ENCODE measurements at places on chromosomes 3 and 15. TPM values are rescaled to one million over a fixed set of nuclear protein-coding genes. Genes with fewer than 3 reads are reported as not detected.

DNA sequence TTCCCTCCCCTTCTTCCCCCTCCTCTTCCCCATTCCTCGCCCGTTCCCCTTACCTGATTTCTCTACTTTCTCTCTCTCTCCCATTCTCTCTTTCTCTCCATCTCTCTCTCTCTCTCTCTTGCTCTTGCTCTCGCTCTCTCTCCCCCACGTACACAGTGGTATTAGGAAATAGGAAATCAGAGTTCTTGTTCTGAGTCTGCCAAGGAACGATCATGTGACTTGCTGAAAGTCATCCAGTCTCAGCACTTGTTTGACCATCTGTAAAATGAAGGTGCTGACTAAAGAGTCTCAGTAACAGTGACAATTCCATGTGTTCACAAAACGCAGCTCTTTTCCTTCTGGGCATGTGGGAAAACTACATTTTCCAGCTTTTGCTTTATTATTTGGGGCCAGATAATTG is 445.0 kb upstream of the TGFBR2 start:
- DNase-seq = no peak

- DNase-seq = no peak
These were observed 240.0 kb upstream of the CFAP20DC start for GRCh38 chr3:59289831-59290230.

GRCh38 chr15:62821384-62822131 is 221.0 kb upstream of the TPM1 start:
- DNase-seq = no peak

EFHB gene
- polyA plus RNA-seq = not detected

- no peak for DNase-seq
These were observed 93.2 kb downstream of the ATP11B start for GRCh38 chr3:182886497-182886896.

DNA sequence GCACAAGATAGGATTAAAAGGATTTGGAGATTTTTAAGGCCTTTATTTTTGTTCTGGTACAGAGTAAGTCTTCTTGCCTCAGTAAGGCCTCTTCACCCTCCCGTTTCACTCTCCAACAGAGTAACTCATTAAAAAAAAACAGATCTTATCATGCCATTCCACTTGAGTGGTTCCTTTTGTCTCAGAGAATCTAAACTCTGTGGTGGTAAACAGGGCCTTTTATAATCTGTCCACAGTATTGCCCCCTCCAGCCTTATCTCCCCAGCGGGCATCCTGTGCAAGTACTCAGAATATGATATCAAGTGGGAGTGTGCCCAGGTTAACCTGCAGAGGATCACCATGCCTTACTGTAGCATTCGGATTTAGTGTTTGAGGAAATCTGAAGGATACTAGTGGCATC is 20.3 kb upstream of the ATOSA start:
- DNase-seq = no peak

- no peak for DNase-seq
These were observed 14.1 kb downstream of the CCDC33 start for GRCh38 chr15:74250266-74250665.

DNA sequence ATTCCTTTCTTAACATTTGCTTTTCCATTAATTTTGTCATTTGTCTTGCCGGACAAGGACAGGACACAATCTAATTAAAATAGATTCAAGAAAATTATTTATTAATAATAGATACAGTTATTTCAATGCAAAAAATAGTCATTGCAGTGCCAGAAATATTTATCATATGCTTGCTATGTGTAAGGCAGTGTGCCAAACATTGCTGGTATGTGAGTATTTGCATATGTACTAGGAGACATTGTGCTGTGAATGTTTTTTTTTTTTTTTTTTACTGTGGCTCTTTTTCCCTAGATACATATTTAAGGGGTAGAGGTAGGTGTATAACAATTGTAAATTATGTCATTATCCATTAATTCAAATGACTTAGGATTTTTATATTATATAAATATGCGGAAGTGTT is 23.3 kb downstream of the SPRED1 start:
- DNase-seq = no peak

GRCh38 chr3:142296507-142296906 is 71.1 kb upstream of the GK5 start:
- DNase-seq = no peak

- no peak for DNase-seq
These were observed 200.6 kb downstream of the EDEM1 start for GRCh38 chr3:5388091-5388490.

DNA sequence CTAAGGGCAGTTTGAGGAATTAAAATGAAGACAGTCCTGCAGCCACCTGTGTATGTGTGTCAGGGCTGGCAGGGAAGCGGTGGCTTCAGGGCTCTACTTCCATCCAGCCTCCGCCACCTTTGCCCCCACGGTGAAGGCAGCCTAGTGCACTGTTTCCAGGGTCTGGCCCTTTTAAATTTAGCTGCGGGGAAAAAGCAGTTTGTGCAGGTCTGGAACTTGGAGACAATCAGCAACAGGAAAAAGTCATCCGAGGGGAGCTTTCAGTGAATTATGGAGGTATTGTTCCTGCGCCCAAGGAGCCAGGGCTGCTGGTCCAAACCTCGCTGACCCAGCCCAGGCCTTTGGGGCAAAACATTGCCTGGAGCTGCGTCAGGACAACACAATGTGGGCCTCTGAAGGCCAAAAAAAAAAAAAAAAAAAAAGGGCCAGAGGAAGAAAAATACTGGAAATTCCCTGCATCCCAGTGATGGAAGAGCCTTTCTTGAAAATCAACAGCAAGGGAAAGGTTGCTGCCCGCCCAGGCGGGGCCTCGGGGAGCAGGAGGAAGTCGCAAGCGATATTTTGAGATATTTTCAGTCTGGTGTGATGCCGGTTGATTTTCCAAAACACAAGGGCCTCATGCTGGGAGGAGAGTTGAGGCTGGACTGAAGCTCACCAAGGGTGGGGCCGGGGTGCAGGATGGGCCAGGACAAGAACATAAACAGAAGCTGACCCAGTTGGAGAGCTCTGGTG is 25.5 kb upstream of the FGD5 start:
- DNase-seq = peak; percentile 29

DNA sequence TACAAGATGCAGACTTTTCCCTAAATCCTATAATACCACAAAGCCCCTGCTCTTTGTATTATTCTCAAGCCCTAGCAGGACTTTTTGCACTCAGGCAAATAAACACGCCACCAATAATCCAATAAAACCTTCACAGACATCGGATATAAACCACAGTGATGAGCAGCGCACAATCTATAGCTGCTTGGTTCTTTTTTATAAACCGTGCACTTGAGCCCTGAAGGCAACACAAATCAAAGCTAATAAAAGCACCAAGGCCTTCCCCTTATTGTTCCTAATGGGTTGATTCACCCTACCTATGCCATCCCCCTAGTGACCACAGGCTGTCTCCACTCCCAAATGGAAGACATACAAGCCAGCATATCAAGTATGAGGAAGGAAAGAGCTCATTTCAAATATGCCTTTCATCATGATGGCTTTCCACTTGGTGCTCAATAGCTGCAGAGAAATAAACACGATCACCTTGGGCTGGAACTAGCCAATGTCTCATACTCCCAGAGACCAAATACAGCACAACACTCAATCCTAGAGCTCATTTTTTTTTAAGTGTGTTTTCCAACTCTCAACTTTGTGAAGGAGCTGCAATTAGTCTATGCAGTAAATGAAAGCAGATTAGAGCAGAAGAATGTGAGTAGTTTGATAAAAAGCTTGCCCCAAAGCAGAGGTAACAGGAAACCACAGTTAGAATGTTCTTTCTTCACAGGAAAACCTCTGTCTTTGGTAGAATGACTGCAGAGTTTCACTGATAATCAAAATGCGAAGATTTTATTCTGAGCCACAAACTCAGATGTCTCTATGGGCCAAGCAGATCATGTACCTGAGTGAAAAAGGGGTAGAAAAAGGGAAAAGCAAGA is 573.9 kb downstream of the AGBL1 start:
- DNase-seq = no peak

TMC3 gene
- polyA plus RNA-seq = not detected

Measured in psoas muscle (tissue), 8 donors.